Brain (organoid and tissue), 16 donors: ENCODE measurements at places on chromosomes 12 and 14. TPM values are rescaled to one million over a fixed set of nuclear protein-coding genes. Genes with fewer than 3 reads are reported as not detected.

CBLN3 gene
- polyA plus RNA-seq: 3.3 TPM

SMIM41 gene
- polyA plus RNA-seq: not detected

SUDS3 gene
- polyA plus RNA-seq: 19.9 TPM

RDH16 gene
- 0.17 TPM for polyA plus RNA-seq

GRCh38 chr14:76926521-76927251, 100.5 kb downstream of the LRRC74A start:
- DNase-seq: peak; percentile 98

DNA sequence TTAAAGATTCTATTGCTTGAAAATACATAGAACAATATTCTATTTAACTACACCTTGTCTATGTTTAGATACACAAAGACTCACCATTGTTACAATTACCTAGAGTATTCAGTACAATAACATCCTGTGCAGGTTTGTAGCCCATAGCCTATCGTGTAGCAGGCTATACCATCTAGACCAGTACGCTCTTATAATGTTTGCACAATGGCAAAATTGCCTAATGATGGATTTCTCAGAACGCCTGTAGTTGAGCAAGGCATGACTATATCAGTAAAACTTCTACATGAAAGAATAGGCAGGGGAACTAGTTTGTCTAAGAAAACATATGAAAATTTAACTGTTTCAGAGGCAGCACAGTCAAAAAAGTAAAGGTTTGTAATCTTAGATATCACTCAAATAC, 375.9 kb downstream of the DAD1 start:
- no peak for DNase-seq
